ENCODE measurements at places on chromosomes 1 and 21.

DNA sequence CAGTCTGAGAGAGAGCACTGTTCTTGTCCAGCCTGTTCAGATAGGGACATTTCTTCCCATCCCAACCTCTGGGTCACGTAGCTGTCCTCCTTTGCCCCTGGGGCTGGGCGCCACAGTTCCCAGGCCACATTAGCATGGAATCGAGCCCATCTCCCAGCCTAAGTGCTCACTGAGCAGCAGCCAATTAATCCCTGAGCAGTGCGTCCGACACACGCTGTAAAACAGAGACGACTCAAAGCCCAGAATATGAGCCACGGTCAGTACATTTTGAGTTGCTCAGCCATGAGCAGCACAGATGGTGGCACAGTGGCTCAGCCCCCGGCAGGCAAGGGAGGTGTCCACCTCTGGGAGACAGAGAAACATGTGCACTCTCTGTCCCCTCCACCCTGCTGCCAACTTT, 267.4 kb downstream of the NPHP4 start:
- no peak overlapping the region for H3K27ac ChIP-seq
- no peaks in the 10 kb centered on the region for H3K27me3 ChIP-seq
- no peaks in the 10 kb centered on the region for H3K4me1 ChIP-seq
- no peak overlapping the region for H3K4me3 ChIP-seq
- no peak for DNase-seq

GRCh38 chr1:32501865-32502264, 37.0 kb downstream of the ZBTB8B start:
- no peak overlapping the region for H3K27ac ChIP-seq
- no peak for DNase-seq
- no peak overlapping the region for H3K4me3 ChIP-seq
- H3K4me1 ChIP-seq, result no peaks in the 10 kb centered on the region

- no peak for DNase-seq
- H3K36me3 ChIP-seq, result no peaks in the 10 kb centered on the region
- no peaks in the 10 kb centered on the region for H3K4me1 ChIP-seq
- no peak overlapping the region for H3K27ac ChIP-seq
Measured at GRCh38 chr21:38908537-38908936, 102.8 kb downstream of the ETS2 start.

DNA sequence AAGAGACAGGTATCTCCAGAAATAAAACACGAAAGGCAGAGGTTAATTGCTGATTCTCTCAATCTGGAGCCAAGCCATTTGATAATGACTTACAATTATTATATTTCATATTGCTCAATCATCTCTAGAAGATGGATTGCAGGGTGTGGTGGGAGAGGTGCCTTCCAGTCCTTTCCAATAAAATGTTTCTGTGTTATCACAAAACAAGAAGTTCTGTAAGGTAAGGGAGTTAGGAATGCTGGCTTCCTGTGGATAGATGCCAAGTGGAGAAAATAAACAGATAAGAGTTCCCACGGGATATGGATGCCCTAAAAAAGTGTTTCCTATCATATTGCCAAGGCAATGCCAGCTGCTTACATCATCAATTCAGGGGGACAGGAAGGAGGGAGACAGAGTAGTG, 7.2 kb upstream of the CCN1 start:
- no peak overlapping the region for H3K27ac ChIP-seq
- H3K4me3 ChIP-seq, result no peak overlapping the region
- no peaks in the 10 kb centered on the region for H3K36me3 ChIP-seq
- no peak for DNase-seq
- H3K27me3 ChIP-seq, result peaks cover 9% of the 10 kb centered on the region

DNA sequence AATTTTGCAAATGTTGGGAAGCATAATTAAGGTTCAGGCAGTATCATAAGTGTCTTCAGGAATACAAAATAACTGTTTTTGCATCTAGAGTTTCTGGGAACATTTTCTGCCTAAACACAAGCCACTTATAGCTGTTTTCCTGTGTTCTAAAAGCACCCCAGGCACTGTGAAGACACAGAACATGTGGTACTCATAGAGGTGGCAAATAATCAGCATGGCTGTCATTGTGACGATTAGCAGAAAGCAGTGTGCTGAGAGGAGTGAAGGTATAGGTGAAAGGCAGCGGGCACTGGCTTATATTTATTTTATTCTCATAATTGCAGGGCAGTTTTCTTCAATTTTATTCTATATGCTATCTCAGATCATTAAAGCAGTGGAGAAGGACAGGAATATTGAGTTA, 119.6 kb downstream of the LRRC53 start:
- no peaks in the 10 kb centered on the region for H3K4me1 ChIP-seq
- DNase-seq, result no peak
- no peaks in the 10 kb centered on the region for H3K27me3 ChIP-seq
- no peaks in the 10 kb centered on the region for H3K36me3 ChIP-seq
- no peak overlapping the region for H3K27ac ChIP-seq
- no peak overlapping the region for H3K4me3 ChIP-seq
